Activated CD4-positive, CD25-positive, alpha-beta regulatory T cell (primary cell): ENCODE measurements at places on chromosomes 12 and 14.
A peak's percentile ranks its signal among the peaks of the same experiment; 100 is the strongest.

DNA sequence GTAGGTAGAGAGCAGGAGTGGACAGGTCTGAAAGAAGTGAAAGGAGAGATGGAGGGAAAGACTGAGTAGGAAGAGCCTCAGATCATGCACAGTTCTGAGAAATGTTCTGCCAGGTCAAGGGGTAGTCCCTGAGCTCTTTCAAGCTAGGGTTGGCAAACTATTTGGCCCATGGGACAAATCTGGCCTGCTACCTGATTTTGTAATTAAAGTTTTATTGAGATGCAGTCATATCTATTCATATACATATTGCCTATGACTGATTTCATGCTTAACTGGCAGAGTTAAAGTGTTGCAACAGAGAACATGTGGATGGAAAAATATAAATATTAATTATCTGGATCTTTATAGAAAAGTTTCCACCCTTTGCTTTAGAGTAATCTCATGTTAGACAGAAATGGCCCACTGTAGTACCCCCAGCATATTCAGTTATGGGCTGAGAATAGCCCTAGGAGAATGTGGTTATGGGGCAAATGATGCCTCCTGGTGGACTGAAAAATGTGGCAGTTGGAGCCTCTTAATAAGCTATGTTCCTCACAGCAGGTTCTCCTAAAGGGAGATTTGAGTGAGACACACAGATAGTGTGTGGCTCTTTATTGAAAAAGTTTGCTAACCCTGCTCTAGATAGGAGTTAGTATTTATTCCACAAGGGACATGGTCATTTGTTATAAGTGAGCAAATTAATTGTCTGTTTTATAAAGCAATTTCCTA lies 476.9 kb downstream of the LRIG3 start:
- DNase-seq, result no peak

DNA sequence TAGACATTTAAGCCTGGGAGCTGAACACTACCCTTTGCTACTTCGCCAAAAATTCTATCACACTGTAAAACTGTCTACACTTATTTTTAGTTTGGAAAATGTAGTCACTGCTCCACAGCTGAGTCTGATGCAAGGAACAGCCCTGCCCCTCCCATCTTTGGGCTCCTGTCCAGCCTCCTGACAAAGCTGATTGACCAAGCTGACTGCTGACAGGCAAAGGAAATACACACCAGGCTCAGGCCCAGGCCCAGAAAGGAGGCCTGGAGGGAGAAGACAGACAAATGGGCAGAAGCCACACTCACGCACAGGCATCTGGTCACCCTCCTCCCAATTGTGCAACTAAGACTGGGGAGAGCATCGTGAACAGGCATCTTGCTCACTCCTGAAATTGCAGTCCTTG lies 55.3 kb downstream of the ISCA2 start:
- no peak for DNase-seq

- no peak for DNase-seq
These were observed 28.5 kb upstream of the MAGOHB start for GRCh38 chr12:10641735-10642500.

DNA sequence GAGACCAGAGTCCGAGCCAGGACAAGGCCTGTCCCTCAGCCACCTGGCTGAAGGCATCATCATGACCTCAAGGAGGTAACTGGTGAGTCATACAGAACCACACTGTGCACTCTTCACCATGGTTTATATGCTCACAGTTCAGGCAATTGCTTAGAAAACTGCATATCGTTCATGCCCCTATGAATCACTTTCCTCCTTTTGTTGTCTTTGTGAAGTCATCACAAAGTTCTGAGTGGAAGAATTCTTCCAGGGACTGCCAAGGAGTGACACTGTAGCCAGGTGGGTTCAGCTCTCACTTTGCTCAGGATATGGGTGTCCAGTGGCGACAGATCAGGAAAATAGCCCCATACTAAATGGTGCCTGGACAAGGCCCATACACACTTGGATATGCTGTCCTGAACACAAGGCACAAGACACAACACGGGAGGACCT lies 92.5 kb downstream of the DPF3 start:
- DNase-seq, result no peak

DNA sequence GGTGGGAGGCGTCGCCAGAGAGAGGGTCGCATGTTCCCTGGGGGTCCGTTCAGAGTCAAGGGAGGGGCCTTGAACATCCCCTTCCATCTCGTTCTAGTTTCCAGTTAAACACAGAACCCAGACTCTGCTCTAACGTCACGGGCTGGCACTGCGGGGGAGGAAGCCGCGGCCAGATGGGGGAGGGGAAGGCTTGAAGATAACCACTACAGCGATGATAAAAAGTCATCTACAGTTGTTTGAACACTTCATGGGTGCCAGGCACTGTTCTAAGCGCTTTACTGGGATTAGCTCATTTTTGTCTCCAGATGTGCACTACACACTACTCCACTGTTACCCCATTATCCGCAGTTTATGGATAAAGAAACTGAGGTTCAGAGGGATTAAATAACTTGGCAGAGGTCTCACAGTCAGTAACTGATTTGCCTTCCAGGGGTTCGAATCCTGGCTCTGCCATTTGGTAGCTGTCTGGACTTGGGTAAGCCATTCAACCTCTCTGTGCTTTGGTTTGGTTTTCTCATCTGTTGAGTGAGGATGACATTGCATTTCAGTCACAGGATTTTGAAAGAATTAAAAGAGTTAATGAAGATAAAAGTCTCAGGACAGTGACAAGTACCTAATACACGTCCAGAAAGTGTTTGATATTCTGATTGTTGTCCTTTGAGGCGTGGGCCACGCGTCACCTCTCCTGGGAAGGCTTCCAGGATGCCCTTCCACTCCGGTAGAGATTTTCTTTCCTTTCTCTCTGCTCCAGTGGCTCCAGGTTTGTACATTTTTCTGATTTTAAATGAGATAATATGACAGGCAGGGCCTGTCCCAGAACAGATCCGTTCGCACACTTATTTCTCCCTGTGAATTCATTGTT lies 798 bp upstream of the RASAL1 start:
- peak; percentile 30 for DNase-seq

- no peak for DNase-seq
These were observed 748 bp upstream of the ACVRL1 start for GRCh38 chr12:51906430-51907082.

GRCh38 chr12:132740313-132740646 lies 21.4 kb downstream of the ANKLE2 start:
- DNase-seq, result no peak

DNA sequence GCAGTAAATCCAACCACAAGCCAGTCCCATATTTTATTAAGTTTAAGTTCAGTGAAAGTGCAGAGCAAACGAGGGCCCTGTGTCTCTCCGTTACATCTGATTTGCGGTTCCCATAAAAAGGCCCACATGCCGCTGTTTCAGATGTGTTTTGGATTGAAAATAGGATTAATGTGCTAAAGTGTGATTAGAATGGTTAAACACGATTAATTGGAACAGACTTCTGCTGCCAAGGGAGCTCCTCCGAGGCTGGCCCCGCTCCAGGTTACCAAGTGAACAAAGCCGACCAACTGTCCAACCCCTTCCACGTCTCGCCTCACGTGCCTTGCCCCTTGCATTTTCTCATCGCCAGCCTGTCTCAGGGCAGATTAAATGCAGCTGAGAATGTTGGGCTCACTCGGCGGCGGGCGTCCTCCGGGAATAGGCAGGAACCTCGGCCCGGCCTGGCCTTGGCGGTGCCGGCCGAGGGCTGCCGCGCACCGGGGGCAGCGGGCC lies 166.5 kb upstream of the GSC start:
- no peak for DNase-seq

GRCh38 chr12:92362785-92363184 lies 217.1 kb upstream of the BTG1 start:
- DNase-seq, result no peak

GRCh38 chr14:26004342-26004741 lies 593.5 kb downstream of the NOVA1 start:
- DNase-seq, result no peak

DNA sequence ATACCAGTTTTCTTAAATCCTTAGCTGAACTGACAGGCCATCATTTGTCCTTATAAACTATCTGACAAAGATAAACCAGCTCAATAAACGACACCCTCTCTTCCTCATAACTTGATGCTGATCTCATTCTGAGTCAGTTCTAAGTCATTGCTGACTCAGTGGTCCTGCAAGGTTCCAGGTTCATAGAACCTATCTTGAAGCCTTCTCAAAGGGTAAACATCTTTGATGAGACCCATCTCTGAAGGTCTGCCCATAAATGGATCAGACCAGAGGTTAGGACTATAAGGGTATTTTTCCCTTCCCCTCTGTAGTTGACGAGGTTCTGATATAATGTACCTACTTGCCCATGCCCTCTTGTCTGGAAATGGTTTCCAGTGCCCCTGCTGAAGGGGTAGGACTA lies 11.9 kb downstream of the NAA25 start:
- DNase-seq, result no peak

DNA sequence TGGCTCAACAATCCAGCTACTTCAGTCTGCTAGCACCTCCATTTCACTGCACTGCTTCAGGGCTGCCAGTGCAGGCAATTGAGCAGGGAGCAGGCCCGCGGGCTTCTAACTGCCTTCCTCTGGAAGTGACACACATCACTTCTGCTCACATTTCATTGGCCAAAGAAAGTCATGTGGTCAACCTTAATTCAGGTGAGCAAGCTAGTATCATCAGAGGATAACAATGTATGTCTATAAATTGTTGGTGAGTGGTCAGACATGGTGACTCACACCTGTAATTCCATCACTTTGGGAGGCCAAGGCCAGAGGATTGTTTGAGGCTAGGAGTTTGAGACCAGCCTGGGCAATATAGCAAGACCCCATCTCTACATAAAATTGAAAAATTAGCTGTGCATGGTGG lies 22.3 kb upstream of the CHGA start:
- no peak for DNase-seq

- no peak for DNase-seq
These were observed 7.3 kb downstream of the SCYL2 start for GRCh38 chr12:100274291-100274690.

DNA sequence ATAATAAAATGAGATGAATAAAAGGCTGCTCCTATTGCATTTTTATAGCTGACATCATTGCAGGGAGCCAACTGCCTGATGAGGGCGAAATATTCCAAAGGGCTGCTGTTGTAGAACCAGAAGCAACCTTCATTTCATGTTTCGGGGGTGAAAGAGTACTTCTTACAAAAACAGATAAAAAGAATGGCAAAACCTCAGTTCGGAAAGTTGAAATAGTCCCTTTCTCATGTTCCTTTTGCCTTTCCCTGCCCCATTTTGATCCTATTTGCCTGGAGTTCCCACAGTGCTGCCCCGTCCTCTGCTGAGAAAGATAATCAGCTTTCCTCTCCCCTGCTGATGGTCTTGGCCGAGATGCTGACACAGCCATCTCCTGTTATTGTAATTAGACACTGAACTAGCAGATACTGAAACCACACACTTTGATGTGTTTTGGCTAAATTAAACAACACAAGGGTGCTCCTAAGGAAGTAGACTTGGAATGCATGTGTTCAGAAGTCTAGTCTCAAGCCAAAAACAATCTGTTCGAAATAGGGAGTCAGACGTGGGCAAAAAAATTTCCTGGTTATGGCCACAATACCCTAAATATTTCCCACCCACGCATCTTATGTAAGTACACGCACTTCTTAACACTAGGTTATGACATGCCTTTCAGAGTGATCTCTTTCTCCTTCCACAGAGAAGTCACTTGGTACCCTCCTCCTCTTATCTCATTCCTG lies 117.2 kb downstream of the PPM1H start:
- no peak for DNase-seq

DNA sequence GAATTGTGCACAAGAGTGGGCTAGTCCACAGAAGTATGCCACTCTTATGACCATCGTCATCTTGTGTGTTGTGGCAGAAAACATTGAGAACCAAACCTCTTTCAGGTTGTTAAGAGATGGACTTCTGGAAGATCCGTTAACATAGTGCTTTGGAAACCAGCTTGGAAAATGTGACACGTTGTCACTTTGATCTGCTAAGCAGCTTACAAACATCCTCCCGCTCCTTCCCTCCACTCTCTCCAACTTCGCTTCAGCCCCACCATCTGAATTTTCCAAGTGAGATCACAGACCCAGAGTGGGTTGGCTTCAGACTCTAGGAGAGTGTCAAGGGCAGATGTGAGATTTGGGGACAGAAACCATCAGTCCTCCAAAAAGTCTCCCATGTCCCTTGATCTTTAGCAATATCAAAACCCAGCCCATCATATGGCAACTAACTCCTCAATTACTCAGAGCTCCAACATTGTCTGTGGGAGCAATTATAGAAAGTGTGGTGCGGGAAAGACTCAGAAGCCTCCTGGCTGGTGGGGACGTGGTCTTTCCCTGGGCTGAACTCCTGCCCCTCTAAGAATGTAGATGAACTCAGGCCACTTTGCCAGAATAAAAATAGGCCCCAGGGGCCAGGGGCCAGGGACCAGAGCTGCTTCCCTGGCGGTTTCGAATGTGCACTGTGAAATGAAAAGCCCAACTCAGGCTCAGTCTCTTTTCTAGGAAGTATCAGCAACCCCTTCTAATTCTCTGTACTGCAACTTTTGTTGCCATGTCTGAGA lies 129.5 kb downstream of the SLC38A6 start:
- DNase-seq, result no peak

DNA sequence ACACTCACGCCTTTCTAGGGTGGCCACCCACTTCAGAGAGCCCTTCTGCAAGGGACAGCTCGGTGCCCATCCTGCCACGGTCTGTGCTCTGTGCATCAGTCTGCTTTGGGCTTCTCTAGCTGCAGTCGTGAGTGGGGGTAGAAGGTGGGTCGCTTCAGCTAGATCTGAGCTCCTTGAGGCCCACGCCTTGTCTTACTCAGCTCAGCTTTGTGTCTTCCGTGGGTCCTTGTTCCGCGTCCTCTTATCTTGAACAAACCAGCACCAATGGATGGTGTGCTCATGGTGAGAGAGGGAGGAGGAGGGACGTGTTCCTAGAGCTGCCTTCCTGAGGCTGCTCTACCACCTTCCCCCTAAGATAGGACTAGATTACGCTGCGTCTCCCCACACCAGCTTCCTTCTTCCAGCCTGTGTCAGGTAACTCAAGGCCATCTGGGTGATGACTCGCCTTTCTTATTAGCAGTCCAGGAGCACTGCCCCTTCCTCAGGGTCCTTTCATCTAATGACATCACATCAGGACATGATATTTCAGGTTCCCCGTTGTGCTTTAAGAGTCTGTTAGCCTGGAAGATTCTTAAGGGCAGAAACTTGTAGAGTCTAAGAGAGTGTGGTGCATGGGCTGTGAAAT lies 118.8 kb downstream of the TSPAN9 start:
- no peak for DNase-seq

DNA sequence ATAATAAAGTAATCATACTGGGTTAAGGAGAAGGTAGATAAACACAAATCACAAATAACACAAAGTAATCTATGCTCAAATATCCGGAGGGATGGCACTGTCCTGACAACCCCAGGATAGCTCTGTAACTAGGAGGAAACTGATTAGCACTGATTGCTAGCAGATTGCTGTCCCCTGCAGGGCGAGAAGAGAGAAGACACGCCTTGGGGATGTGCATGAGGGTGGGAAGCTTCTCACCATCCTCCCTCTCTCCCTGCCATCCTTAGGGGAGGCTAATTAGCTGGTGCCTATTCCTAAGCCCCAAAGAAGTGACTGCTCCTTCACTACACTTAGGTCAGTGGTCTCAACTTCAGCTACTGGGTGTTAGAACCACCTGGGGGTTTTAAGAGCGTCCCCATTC lies 27.0 kb upstream of the TMEM260 start:
- no peak for DNase-seq

DNA sequence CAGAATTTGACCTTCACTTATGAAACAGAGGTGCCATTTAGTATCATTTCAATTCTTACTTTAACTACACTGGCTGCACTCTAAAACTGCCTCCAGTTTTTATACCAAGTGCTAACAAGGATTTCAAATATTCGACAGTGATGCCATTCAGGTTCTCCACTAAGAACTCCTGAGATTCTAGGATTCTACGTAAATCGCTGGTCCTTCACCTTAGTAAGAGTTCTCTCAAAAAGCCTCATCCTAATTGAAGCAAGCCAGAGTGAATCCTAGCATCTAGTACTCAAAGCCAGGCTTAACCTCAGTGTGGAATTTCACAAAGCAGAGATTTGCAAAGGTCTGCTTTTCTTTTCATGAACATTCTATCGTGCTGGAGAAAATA lies 3.5 kb downstream of the SLC38A2 start:
- DNase-seq, result no peak
